ENCODE measurements at places on chromosomes 5 and 9.

DNA sequence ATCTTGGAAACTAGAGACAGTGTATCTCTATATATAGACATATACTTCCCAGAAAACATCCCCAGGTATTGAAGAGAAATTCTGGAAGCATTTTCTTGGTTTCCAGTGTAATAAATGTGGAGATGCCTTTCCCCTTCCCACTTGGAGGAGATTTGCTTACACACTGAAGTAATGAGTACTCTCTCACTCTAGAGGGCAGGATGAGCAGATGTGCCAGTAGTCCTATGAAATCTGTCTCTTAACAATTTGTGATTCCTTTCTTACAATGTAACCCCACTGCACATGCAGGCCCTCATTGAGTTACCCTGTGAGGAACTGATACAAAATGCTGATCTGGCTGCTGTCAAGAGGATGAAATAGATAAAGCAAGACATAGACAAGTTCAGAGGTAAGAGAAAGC, 567.2 kb downstream of the SLCO4C1 start:
- no peak for DNase-seq

DNA sequence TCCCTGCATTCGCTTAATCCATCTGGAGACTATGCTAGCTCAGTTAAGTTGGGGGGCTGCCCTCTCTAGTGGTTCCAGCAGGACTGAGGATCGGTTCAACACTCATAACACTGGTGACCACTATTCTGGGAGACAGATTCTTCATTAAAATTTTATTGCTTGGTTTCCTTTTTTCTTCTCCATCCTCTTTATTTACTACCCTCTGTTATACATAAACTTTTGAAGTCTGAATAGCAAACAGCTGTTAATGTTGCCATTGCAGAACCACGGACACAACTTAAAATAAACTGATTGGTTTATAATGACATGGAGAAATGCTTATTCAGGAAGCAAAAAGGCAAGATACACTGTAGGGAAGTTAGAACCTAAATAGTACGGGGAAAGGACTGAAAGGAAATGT, 22.1 kb downstream of the IQGAP2 start:
- DNase-seq = no peak

GRCh38 chr9:13032585-13032984, 246.9 kb downstream of the MPDZ start:
- DNase-seq = no peak

- DNase-seq = no peak
Measured at GRCh38 chr9:112881331-112881730, 9.3 kb downstream of the SLC46A2 start.

DNA sequence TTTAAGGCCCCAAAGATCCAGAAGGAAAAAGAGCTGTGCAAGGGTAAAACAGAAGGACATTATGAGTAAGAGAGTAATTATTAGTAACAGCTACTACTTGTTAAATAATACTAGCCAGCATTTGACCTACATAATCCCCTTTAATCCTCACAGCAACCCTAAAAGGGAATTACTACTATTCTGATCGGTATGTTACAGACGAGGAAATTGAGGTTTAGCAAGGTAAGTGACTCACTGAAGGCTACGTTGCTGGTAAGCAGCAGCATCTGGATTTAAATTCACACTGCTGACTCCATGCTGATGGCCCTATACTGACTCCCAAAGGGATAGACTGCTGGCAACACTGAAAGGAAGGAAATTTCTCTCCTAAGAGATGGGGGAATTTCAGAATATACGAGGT, 3.7 kb upstream of the FSD1L start:
- no peak for DNase-seq

Measured in stimulated activated CD4-positive, alpha-beta T cell treated with anti-CD3 and anti-CD28 coated beads, Interleukin-4, amount 100 ng/mL, for 48 hours (primary cell).